ENCODE measurements at places on chromosomes 16 and 17.

- DNase-seq, result no peak
Observed at GRCh38 chr16:49216593-49216992, 65.0 kb downstream of the CBLN1 start.

- no peak for DNase-seq
Observed at GRCh38 chr17:10804546-10804945, 647 bp upstream of the TMEM238L start.

DNA sequence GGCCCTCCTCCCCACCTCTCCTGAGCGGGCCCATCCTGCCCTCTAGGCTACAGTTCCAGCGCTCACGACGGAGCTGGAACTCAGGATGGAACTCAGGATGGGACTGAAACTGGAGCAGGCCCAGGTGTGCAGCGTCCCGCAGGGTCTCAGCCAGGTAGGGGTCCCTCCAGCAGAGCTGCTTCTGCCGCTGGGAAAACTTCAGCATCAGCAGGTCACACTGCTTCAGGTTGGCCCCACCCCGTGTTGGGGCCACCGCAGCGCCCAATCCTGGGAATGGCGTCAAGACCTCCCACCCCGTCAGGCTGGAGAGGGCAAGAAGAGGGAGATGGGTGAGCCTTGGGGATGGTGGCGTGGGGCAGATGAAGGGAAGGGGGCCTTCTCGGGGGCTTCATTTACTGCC lies 62.6 kb upstream of the TMEM97 start:
- no peak for DNase-seq

GRCh38 chr17:18206962-18207361 lies 18.5 kb upstream of the LLGL1 start:
- no peak for DNase-seq

- DNase-seq, result no peak
Observed at GRCh38 chr17:30116345-30116660, 313 bp upstream of the NSRP1 start.

- DNase-seq, result peak; percentile 59
Observed at GRCh38 chr17:80860101-80860671, 131.5 kb upstream of the CHMP6 start.
